NCI-H1930 (cell line): ENCODE measurements at places on chromosomes 2 and 18.

GRCh38 chr2:2562867-2563266 is 231.8 kb upstream of the MYT1L start:
- DNase-seq = no peak

DNA sequence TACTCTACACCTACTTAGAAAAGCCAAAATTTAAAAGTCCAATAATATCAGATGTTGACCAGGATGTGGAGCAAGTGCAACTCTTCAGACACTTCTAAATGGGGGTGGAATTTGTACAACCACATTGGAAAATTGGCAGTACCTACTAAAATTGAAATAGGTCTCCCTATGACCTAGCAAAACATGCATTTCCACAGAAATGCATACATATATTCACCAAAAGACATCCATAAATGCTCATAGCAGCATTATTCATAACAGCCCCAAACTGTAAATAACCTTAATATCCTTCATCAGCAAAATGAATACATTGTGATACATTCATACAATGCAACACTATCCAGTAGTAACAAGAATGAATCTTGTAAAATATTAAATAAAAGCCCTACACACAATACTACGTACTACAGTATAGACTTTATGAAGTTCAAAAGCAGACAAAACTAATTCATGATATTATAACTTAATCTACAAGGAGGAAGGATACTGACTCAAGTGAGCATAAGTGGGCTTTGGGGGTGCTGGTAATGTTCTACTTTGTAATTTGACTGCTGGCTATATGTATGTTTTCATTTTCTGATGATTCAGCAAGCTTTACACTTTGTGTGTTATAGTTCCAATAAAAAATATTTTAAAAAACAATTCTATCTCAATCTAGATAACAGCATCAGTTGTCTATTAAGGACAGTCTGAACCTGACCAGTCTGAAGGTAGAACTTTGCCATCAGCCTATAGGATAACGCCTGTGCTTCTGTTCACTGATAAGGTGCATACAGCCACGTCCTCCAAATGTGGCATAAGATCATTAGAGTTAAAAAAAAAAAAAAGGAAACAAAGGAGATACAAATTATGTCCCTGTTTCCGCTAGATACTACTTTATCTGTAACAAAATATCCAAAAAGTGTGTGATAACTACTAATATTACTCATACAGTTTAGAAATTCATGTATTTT is 6.6 kb upstream of the TNFRSF11A start:
- no peak for DNase-seq

DNA sequence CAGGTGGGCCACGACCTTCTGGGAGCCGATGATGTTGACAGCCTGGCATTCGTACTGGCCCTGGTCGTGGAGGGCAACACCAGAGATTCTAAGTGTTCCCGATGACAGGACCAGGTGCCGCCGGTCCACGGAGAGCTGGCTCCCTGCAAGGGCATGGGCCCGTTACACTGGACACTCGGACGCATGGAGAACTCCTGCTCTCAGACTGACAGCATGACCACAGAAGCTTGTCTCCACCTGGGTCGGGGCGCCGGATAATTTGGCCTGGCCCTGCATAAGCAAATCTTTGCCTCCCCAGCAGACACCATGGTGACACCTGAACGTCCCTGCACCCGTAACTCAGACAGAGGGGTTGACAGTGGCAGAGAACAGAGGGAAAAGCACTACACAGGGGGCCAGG is 80.7 kb downstream of the PXDN start:
- DNase-seq = no peak

GRCh38 chr18:61687317-61687716 is 205.5 kb downstream of the RNF152 start:
- DNase-seq = no peak

DNA sequence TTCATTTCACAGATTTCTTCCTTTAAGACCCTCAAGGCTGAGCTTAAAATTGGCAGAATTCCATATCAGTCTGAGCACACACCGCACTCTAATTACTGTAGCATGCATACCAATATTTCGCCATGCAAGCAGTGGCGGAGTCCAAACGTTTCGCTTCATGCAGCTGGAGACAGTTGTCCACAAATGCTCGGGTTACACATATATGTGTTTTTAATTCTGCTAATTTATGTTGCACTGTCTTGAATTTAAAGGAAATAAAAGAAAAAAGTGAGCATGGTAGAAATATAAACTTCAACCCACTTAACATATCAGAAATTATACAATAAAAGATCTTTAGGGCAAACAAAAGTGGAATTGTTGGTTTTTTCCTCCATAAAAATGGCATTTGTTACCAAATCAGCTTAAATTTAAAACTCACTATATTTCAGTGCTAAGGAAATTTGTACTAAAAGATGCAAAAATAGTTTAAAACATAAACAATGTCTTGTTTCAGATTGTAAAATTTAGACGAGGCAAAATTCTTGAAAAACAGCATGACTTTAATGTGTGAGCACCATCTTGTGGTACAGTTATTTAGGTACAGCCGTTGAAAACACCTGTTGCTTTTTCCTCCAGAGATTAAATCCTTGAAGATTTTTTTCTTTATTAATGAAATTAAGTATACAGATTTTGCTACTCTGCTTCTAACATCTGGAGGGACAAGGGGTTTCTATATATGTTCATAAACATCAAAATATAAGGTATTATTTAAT is 24.1 kb upstream of the KANSL1L start:
- peak; percentile 21 for DNase-seq

DNA sequence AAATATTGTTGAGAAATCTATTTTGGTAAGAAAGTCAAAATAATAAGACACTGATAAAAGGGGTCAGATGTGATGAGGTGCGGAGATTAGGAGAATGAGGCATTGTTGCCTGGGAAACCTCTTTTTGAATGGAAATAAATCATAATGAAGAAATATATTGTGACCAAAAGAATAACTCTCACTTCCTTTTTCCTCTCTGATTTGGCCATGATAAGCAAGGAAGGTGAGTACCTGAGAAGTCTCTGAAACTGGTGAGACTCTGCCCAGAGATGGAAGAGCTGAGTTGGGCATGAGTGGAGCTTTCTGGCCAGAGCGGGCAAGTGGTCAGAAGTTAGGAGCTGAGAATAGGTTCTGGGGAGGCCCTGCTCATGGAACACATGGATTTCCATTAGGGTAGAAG is 11.8 kb downstream of the LAMA3 start:
- no peak for DNase-seq

DNA sequence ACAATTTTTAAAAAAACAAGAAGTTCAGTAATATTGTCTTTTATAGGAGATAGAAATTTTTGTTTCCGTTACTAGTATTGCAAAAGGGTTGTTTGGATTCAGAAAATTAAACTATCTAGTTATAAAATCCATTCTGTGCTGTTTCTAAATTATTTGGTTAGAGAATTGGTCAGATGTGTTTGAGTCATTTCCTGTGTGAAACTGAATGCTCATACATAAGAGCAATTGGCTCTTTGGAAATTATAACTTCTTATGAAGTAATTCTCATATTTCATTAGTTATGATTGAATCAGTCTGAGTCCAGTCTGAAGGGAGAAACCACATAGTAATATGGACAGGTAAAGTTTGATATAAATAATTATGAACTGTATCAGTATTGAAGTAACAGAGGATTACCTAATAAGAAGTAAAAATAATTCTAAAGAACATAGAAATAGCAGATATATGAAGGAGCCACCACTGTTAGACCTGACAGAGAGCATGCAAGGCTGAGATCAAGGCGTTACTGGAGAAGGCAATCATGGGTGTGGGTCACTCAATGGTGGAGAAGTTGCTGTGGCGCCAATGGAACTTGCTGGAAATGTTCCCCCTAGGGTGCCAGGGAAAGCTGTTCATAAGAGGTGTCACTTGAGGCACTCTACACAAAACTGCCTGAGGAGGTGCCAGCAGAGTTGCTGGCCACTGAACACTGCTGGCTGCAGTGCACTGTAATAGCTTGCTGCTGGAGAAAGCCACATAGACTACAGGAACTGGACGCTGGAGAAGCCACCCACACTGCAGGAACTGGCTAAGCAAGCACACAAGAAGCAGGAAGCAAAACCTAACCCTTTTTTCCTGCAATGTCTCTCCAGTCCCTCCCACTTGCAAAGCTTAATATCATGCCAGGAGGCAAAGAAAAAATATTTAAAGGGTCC is 18.0 kb upstream of the FAP start:
- DNase-seq = no peak

- no peak for DNase-seq
These were observed 95.3 kb upstream of the CAVIN2 start for GRCh38 chr2:191942090-191942738.

GRCh38 chr2:121826036-121826435 is 70.6 kb downstream of the TSN start:
- no peak for DNase-seq

DNA sequence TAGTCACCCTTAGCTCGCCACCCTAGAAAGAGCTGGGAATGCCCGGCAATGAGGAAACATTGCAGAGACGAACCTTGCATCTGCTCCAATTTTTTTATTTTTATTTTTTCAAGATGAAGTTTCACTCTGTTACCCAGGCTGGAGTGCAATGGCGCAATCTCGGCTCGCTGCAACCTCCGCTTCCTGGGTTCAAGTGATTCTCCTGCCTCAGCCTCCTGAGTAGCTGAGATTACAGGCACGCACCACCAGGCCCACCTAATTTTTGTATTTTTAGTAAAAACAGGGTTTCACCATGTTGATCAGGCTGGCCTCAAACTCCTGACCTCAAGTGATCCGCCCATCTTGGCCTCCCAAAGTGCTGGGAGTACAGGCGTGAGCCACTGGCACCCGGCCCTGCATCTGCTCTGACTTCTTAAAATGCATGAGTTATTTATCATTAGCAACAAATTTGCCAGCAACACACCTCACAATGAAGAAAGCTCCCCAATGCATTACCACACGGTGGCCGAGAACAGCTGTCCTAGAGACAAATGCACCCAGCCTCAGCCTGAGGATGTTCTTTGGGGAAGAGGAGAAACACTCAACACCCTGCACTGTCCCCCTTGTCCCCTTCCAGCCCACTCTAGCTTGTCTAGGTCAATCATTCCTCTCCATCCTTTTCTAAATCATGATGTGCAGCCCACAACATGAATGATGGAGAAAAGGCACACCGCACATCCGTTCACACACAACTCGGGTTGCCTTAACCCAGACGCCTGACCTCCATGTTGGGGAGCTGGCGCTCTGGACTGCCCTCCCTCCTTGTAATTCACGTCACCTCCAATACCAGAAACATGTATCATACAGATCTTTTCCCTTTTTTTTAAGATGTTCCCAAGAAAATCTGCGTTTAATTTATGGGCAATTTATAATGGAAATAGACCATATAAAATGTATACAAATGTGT is 46.9 kb downstream of the TTC32 start:
- DNase-seq = no peak

DNA sequence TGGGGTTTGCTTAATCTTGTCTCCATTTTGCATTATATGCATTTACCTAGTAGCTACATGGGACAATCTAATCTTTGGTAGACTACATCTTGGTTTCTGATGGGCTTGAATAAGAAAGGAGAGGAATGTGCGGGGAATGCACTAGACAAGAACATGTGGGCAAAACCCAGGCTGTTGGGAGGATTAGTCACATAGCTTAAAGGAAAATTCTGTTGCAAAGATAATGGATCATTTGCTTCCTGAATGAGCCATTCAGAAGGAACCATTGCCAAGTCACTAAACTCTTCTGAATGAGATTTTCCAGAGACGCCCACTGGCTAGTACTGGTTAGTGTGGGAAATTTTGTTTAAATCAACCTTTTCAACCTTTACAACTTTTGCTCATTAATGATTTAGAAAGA is 84.8 kb downstream of the OSBPL6 start:
- DNase-seq = no peak

DNA sequence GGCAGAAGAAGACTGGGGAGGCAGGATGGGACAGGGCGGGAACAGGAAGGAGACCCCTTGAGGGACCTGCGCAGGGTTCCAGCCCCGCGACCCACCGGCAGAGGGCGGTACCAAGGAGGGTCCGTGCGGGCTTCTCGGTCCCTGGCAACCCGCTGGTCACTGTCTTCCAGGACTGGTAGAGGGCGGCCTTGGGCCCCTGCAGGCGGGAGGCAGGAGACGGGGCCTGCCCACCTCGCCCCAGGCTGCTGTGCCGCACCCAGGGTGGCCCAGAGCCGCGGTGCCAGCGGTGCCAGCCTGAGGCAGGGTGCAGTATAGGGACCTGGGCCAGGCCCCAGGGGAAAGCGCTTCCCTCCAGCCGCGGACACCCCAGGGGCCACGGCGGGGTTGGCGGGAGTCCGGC is 34.5 kb downstream of the NEURL3 start:
- DNase-seq = no peak

- no peak for DNase-seq
These were observed 577 bp downstream of the ERCC3 start for GRCh38 chr2:127293386-127293747.

- DNase-seq = no peak
These were observed 259.7 kb downstream of the PDE11A start for GRCh38 chr2:177812713-177813396.

DNA sequence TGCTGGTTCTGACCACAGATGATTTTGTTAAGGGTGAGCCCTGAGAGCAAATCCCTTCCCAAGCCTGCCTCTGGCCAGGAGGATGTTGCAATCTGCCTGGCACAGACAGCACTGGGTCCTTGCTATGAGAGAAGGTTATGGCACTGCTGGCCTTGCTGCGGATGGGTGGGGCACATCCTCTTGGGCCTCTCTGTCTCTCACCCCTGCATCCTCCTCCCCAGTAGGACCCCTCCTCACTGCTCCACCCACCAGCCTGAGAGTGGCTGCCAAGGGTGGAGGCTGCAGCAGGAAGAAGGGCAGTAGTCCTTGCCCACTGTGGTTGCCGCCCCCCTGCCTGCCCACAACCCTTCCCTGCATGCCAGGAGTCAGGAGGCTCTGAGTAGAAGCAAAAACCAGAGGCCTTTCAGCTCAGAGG is 180.9 kb downstream of the ZBTB7C start:
- DNase-seq = no peak

DNA sequence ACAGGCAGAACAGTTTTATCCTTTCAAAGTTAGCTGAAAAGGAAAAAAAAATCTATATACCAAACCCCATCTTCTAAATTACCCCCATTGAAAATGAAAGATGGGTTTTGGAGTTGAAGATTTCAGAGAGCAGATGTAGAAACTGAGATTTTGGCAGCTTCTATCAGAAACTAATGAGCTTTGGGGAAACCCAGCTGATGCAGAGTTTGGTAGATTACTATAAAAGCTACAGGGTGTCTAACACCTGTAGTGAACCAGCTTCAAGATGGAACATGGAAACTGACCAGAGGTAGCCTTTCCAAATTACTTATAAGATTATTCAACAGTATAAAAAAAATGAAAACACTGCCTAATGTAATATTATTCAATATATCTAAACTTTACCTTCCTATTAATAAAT is 583.1 kb downstream of the XIRP2 start:
- no peak for DNase-seq

- DNase-seq = no peak
These were observed 31.2 kb upstream of the C1GALT1C1L start for GRCh38 chr2:43707255-43708015.

GRCh38 chr2:3079466-3079865 is 298.2 kb downstream of the EIPR1 start:
- DNase-seq = no peak

- peak; percentile 38 for DNase-seq
These were observed 446 bp upstream of the RHBDD1 start for GRCh38 chr2:226835420-226835795.

DNA sequence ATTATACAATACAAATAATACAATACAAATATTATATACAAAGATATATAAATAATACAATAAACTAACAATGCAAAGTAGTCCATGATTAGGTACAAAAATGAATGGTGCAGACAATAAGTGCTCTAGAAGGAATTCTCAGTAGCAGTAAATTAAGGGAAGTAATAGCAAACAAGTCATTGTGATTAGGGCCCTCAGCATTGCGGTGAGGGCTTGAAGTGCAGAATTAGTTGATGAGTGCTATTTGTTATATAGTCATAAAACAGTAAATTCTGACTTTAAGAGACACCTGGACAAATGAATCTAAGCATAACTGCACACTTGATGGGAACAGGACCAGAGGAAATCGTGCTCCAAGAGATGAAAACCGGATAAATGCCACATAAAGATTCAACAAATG is 74.9 kb downstream of the ANKRD44 start:
- DNase-seq = no peak
